M059J (cell line): ENCODE measurements at places on chromosomes 1 and 21.

GRCh38 chr1:204350312-204350711, 9.4 kb downstream of the PLEKHA6 start:
- DNase-seq: no peak

- no peak for DNase-seq
These were observed 87.8 kb upstream of the S1PR1 start for GRCh38 chr1:101148980-101149379.

- DNase-seq: no peak
These were observed 16.4 kb downstream of the SLAMF7 start for GRCh38 chr1:160755461-160755860.

DNA sequence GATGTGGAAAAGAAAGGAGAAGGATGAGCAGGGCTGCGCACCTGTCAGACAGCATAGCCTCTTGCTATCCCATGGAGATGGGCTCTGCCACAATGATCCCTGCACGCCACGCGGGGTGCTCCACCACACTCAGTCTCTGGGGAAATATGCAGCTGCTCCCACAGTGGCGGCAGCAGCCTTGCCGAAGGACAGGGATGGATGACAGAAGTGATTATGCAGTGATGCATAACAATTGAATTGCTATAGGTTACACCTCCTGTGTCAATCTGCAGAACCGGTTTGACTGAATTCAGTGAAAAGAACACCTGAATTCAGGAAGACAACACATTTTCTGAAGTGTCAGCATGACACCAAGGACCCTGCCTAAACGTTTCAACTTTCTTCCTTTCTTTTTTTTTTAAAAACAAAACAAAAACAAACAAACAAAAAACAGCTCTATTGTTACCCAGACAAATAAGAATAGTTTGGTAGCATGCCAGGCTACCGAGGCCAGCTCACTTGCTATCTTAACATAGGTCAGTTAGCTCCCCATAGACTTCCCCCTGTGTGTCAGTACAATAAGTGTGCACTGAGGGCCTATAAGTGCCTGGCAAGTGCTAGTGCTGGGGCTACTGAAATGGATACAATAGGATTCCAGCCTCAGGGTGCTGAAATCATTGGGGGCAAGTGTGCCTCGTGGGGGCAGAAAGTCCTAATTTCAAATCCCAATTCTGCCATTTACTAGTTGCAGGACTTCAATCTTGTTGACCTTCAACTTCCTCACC, 127.6 kb upstream of the LMO4 start:
- DNase-seq: no peak

GRCh38 chr1:220219865-220220698, 52.2 kb downstream of the RAB3GAP2 start:
- DNase-seq: no peak

DNA sequence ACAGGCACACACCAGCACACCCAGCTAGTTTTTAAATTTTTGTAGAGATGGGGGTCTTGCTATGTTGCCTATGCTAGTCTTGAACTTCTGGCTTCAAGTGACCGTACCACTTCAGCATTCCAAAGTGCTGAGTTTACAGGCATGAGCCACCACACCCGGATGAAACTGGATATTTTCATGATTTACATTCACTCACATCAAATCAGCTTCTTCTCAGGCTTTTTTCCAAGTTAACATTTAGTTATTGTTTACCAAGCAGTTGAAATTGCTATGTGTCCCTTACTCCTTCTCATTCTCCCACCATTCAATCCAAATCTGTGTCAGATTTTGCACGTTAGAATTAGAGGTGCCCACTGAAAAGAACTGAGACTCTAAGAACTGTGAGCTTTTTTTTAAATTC, 18.4 kb downstream of the RIT1 start:
- peak; percentile 85 for DNase-seq

GRCh38 chr1:7930645-7931445, 9.8 kb downstream of the TNFRSF9 start:
- DNase-seq: no peak
